ENCODE measurements at places on chromosomes 3 and 15.

GRCh38 chr3:30199855-30200254 is 406.5 kb upstream of the TGFBR2 start:
- DNase-seq, result no peak

- DNase-seq, result no peak
Observed at GRCh38 chr3:192642651-192643050, 84.7 kb downstream of the FGF12 start.

DNA sequence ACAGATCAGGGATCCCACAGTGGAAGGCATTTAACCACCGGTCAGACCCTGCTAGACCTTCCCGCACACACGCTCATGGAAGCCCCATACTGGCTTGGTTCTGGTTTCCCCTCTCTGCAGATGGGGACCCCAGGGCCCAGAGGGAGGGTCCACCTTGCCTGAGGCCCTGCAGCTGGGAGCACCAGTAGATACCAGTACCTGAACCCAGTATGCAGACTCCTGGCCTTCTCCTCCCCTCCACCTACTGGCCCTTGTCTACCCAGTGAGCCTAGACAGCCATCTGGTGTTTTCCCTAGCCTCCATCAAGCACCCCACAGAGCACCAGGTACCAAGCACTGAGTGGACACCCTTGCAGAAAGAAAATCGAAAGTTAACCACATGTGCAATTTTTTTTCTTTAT is 65.1 kb downstream of the MEGF11 start:
- DNase-seq, result no peak

DNA sequence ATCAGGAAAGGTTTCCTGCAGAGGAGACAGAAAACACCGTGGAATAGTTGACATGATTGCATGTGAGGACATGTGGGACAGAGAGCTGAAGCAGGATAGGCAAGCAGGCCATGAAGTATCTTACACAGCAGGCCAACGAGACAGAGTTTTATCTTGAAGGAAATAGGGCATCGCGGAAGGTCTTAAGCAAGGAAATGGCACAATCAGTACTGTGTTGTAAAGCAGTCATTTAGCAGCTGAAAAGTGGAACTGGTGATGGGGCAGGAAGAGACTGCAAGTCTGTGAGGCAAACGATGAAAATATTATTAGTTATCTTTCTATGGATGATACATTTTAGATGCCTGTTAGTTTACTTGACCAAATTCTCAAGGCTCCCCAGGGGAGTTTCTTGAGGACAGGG is 535.1 kb downstream of the SOX2 start:
- DNase-seq, result no peak

DNA sequence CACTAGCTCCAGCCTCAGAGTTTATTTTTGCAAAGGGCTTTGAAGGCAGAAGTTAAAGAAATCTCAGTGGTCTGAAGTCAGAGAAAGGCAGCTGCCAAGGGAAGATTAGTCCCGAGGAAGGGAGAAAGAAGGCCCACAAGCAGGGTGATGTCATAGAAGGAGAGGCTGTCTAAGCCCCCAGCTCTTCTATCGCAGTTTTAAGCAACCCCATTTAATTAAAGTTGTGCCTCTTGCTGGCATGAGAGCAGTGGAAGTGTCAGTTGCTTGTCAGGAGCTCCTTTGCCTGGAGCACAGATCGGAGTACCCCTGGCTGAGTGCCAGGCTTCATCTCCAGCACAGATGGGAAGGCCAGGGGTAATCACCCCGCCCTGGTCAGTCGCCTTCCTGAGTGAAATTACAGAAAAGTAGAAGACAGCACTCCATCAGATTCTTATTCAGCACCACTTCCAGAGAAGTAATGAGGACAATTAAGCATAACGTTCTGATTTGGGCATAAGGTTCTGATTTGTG is 530.7 kb downstream of the EPHB1 start:
- DNase-seq, result no peak

- no peak for DNase-seq
Observed at GRCh38 chr3:122299872-122300460, 25.1 kb upstream of the CSTA start.

DNA sequence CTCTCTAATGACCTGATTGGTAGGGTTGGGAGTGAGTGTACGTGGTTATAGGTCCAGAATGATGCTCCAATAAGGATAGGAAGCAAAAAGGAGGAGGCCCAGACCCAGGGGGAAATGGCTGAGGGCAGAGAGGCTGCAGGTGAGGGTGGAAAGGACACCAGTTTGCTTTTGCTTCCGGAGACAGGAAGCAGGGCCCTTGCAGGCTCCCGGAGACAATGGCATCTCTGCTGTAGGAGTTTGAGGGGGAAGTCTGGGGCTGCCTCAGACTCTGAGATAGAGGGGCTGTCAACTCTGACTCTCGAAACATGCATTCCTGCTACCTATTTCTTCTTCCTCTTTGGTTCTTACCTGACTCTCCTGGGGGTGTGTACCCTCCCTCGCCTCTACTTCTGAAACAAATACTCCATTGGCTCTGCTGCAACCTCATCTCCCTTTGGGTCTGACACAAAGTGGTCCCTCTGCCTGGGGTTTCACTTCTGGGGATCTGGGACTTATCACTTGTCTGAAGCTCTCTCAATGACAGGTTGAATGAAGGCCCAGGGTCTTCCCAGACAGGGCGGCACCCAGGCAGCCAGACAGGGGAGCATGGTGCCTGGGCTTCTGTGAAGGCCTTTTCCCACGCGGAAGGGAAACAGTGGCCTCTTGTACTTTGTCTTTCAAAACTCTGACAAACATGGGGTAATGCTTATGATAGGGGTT is 61.5 kb downstream of the CHRD start:
- no peak for DNase-seq

All from fibroblast of skin of left biceps (primary cell).